ENCODE measurements at places on chromosomes 4 and X.

GRCh38 chr4:98996056-98996764 lies 689 bp downstream of the METAP1 start:
- DNase-seq = no peak

DNA sequence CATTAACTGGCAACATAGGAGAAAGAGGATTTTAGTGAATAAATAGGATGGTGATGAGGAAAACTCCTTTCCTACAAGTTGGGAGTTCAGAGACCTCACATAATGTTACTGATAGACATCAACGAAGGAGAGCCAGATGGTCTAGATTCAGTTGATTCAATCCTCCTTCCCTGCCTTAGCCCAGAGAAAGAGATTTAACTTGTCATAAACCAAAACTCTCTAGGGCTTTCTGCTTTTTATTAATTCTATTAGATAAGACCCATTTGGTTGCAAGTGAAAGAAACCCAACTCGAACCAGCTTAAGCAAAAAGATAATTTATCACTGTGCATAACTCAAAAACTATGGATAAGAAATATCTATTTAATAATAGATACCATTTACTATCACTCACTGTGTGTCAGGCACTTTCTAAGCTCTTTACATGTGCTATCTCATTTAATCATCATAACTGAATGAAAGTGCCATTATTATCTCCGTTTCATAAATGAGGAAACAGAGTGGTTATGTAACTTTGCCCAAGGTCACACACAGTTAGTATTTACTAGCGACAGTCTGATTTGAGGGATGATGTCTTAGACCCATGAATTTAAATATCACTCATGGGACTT lies 4.3 kb upstream of the UNC5C start:
- no peak for DNase-seq

DNA sequence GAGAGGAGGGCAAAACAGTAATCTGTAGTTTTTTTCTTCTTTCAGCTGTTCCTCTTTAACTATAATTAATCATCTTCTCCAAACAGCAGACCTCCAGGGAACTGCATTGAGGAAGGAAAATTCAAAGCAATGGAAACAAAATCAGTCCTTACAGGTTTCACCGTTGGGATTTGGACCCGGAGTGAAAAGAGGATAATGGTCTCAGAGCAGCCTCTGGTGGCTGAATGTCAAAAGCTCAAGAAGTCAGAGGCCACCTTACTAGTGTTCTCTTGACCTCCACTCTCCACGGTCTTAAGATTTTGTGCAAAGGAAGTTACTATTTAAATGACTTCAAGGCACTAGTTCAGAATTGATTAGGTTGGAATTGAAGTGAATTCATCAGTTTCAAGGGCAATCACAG lies 16.0 kb upstream of the MID1 start:
- no peak for DNase-seq

DNA sequence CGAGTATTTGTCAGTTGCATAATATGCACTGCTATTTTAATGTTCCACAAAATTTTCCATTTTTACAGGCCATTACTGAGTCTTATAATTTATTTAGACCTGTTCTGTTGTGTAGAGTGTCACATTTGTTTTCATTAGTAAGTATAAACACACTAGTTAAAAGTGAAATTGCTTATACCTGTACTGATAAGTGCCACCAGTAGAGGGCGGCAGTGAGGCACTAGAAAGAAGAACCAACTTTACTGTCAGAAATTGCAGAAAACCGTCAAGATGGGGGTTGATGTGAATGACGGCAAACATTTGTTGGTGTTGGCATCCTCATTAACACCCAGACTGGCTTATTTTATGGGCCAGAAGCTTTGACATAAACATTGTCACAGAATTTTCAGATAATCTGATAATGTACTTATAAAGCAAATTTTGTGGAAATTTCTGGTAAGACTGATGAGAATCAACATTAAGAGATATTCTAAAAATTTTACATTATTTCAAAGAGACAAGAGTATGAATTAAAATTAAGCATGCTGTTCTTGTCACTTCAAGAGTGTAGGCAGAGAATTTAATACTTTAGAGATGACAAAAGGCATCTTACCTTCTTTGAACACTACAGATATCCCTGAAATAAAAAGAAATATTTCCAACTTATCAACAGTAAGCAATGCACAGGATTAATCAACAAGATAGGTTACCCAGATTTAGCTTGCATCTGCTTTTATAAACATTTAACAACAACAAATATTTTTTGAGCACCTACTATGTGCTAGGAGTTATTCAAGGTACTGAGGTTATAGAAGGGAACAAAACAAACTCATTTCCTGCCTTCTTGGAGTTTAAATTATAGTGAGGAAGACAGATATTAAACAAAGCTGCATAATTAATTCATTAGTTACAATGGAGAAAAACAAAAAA lies 24.9 kb downstream of the ALPK1 start:
- peak; percentile 55 for DNase-seq
